ENCODE measurements at places on chromosomes 12 and 14.

DNA sequence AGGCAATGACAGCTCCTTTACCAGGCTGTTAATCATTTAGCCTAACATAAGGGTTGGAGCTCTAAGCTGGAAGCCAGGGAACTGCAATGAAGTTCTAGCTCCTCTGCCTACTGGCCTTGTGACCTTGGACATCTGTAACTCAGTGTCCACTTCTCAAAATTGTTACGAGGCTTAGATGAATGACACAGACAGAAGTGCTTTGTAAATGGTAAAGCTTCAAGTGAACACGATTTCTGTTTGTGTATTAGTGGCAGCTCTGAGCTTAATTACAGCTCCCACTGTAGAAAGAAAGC is 122.8 kb downstream of the EML1 start:
- no peak for DNase-seq

- no peak for DNase-seq
These were observed 102.8 kb upstream of the BCAT1 start for GRCh38 chr12:25051656-25052195.

DNA sequence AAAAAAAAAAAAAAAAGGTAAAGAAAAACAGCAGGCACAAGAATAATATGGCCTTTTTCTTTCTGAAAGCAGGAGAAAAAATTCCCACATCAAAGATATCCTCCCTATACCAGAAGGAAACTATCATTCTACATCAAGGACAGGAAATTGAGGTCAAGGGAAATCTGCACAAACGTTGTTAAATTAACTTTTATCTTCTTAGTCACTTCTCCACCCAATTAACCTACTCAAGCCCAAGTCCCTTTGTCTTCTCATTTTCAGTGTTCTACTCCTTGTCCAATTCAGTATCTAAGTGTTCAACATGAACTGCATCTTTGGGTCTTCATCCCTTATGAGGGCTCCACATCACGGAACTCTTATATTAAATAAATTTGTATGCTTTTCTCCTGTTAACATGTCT is 15.7 kb downstream of the NDUFA12 start:
- DNase-seq = no peak

DNA sequence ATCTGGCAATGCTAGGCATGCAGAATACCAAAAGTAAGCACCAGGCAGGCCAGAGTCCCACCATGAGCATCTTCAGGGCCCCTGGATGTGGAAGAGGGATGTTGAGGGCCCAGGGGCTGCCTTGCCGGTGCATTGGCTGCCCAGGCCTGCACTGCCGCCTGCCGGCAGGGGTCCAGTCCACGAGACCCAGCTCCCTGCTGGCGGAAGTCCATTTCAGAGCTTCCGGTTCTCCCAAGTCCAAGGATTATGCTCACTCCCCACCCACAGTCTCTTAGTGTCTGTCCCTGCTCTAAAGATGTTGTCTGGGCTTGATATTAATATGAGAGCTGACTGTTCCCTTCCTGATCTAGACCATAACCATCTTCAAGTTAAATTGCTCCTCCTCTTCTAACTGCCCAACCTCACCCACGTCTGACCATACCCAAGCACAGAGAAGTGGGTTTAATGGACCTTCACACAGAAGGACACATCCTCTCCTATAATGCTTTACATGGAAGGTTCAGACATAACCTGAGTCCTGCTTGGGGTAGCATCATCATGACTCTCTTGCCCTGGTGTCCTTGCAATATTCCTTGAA is 117.4 kb downstream of the DAD1 start:
- DNase-seq = peak; percentile 20

DNA sequence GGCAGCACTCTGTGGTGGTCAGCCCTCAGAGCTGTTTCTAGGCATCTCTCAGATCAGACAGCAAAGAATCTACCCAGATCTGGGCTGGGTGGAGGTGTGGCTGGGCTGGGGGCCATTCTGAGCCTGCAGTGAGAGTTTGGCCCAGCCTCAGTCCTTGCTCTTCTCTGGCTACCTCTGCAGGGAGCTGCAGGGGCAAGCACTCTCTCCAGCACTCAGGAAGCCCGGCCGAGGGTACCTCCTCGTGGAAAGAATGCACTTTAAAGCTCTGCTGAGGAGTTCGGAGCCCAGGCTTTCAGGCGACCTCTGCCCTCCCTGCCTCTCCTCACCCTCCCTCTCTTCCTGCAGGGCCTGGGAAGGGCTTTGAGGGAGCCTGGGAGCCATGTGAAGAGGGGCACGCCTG is 31.2 kb downstream of the IL31 start:
- DNase-seq = no peak

DNA sequence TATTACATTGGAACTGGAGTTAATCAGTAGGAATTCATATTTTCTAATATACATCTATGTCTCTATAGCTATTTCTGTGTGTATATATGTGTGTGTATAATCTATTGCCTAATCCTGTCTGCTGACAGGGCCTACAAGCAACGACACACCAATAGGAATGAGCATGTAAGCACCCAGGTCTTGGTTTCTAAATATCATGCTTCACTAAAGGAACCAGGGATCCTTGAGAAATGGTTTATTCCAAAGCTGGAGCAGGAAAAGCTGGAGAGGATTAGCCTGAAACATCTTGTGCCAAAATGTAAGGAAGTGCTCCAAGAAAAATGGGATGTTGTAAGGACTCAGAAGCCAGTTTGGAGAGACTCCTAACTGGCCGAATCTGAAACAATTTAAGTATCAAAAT is 29.3 kb upstream of the LGALS3 start:
- DNase-seq = no peak

DNA sequence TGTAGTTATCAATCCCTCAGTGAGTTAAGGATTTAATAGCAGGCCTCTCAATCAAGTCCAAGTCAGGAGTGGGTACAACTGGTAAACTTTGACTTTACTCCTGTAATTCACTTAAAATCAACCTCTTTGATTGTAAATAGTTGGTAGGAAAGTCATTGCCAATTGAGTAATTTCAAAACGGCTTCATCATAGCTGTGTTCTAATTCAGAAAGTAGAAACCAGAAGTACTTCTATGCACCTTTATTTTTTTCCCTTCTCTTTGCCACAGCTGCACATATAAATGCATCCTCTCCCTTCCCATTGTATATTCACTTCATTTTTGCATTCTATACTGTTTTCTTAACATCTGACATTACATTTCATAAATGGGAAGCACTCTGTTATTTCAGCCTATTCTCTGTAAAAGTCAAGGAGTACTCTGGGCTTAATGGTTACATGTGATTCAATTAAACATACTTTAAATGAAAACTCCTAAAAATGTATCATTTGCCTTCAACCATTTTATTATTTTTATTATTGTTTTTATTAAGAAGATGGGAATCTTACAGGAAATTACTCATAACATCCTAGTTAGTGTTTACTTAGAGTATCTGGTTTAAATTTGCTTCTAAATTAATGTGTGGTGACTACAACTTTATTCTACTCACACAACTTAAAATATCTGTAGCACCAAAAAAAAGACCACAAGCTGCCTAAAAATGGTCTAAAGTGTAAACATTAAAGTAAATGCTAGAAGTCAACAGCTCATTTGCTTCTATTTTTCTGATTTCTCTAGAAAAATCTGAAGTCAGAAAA is 171.2 kb downstream of the CEP128 start:
- DNase-seq = no peak

- DNase-seq = no peak
These were observed 37.4 kb downstream of the ETNK1 start for GRCh38 chr12:22662356-22662755.

DNA sequence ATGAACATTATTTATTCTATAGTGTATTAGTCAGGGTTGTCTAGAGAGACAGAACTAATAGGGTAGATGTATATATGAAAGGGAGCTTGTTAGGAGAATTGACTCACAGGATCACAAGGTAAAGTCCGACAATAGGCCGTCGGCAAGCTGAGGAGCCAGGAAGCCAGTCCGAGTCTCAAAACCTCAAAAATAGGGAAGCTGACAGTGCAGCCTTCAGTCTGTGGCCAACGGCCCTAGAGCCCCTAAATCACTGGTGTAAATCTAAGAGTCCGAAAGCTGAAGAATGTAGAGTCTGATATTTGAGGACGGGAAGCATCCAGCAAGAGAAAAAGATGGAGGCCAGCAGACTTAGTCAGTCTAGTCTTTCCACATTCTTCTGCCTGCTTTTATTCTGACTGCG is 912.2 kb downstream of the FLRT2 start:
- no peak for DNase-seq

GRCh38 chr14:59280961-59281360 is 92.5 kb downstream of the DAAM1 start:
- DNase-seq = no peak

DNA sequence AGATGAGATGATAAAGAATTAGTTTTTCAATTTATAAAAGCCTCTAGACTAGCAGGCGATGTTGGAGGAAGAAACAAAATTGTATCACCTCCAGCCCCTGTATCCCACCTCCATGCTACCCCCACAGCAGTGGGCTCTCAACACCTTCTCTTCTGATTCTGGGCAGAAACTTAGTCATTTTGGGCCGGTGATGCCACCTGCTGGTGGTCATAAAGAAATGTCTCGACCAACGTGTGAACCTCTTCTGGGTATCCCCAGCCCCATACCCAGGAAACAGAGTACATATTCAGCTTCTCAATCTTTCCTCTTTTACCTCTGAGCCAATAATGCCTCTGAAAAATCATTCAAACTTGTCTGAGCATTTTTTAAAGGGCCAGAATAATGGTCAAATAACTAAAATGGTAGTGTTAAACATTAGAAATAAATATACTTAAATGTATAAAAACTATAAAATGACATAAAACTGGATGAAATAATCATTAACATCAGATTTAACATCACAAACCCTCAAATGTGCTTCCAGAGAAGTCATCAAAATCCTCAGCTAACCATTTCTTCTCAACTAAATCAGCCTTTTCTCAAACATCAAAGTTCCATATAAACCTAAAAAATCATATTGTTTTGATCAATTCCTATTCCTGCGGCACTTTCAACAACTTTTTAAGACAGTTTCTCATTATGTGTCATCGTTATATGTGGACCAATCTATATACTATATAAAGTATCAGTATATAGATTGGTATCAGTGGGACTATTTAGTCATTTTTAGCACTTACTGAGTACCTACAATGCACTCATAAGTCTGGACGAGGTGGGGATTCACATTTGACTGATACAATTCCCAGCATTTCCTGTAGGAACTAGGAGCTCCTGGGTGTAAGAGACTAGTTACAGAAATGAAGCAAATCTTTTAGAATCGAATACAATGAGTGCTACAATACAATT is 69.4 kb downstream of the ATXN2 start:
- peak; percentile 54 for DNase-seq

- DNase-seq = no peak
These were observed 164 bp downstream of the KIF21A start for GRCh38 chr12:39442831-39443080.

DNA sequence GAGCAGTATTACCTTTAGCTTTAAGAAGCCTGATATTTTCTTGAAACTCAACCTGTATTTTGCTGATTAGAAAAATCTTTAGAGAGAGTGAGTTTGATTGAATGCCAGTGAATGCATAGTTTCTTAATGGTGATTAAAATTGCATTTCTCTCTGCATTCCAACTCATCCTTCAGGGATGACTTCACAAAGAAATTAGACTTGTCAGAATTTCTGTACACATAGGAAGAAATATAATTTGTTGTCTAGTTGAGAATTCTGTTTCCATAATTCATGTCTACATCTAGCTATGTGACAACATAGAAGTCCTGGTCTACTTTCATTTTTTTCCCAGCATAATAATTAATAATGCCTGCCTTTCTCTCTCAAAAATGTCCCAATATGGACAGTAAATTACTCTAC is 136.6 kb downstream of the OTOGL start:
- no peak for DNase-seq

- no peak for DNase-seq
These were observed 991.6 kb downstream of the BCL11B start for GRCh38 chr14:98280436-98280835.

GRCh38 chr14:105184461-105184860 is 3.3 kb upstream of the NUDT14 start:
- DNase-seq = no peak

DNA sequence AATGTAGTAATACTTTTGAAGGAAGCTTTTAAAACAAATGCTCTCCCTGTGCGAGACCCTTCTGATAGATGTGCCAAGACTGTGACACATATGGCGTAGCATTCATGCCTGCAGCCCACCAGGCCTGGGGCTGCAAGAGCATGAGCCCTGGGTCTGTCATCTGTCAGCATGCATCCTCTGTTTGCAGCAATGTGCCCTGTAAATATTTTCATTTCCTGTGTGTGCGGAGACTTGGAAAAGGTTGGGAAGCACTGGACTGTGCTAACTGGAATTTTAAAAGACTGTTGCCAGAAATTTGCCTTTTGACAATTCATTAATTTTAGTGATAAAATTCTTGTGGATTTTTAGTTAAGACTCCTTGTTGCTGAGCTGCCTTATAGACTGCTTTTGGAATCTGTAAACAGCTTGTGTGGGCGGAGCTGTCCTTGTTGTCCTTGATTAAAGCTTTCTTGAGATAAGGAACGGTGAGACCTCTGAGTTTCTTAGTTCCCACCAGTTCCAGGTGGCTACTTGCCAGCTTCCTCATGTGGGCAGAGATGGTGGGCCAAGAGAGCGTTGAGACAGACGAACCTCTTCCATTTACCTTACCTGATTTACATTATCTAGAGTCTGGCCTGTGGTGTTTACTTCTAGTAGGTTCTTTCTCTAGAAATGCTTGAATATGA is 23.4 kb downstream of the MARK3 start:
- no peak for DNase-seq

GRCh38 chr14:105312973-105313372 is 1.6 kb upstream of the PACS2 start:
- peak; percentile 67 for DNase-seq

DNA sequence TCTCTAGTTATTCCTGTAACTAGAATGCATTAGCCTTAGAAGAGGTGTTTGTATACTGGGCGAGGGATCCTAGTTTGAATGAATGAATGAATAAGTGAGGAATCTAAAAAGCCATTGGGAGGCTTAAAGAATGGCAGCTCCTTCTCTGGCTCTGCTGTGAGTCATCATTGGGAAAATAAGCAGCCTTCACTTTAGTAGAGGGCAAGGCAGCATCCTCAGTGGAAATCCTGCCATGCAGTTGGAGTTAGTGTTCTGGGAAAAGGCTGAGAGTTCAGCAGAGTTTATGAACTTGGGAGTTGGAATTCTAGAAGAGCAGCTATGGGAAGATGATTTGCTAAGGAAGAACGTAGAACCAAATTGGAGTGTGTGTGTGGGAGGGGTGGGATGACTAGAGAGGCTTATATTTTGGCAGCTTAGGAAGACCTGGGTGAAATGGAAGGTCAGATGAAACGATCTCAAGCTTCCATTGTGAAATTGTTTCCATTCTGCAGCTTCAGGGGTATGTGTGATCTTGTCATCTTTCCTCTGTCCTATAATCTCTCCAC is 120.8 kb downstream of the PTCSC3 start:
- DNase-seq = no peak

GRCh38 chr14:33515441-33515840 is 435.4 kb downstream of the EGLN3 start:
- no peak for DNase-seq

GRCh38 chr14:105930572-105930971 is 404.2 kb downstream of the TMEM121 start:
- no peak for DNase-seq

DNA sequence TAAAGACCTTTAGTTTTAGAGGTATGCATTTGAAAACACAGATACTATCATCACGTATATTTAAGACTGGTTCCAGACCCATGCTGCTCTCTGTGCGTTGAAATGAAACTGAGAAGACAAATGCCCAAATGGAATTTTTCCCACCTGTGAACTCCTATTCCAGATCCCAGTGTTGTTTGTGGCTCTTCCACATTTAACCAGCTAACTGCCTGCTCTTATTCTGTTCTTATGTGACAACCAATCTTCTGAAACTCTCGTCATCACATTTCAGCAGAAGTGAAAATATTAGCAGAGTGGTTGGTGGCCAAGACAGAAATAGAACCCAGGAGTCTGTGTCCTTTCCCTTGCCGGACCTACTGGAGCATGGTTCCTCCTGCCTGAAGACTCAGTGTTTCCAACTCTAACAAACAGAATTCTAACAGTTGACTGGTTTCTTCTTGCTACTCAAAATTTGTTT is 460.2 kb downstream of the RAD51B start:
- DNase-seq = no peak
